ENCODE measurements at places on chromosomes 6 and 20.

- DNase-seq: no peak
Observed at GRCh38 chr20:57185188-57185743, 81.2 kb downstream of the BMP7 start.

DNA sequence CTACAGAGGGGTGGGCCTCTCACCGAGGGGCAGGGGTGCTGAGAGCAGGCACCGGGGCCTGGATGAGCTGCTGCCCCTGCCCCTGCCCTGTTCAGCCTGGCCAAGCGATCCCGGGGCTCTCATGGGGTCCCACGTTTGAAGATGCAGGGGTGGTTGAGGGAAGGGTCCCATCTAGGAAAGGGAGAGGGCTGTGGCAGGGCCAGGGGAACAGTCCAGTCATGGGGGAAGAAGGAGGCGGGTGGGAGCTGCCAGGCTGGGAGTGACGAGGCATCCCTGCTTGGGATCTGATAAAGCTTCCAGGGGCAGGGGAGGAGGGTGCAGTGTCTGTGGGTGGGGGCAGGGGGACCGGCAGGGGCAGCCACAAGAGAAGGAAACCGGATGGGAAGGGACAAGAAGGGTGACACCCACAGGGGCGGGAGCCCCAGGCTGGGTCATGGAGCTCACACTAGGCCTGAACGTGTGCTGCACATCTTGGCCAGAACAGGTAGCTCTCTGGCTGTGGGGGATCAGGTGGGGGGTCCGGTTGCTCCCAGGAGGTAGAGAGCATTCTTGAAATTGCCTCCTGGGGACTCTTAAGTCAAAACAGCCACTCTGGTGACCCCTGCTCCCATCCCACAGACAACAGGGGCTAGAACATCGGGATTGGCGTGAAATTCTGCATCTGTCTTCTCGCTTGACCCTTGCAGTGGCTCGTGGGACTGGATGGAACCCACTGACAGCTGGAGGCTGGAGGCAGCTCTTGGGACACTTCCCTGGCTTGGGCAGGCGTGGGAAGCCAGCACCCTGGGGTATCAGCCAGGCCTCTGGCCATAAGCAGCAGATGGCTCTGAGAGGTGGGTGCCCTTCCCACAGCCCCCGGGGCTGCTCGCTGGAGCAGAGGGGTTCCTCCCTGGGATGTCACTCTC lies 58.0 kb upstream of the GATA5 start:
- no peak for DNase-seq

DNA sequence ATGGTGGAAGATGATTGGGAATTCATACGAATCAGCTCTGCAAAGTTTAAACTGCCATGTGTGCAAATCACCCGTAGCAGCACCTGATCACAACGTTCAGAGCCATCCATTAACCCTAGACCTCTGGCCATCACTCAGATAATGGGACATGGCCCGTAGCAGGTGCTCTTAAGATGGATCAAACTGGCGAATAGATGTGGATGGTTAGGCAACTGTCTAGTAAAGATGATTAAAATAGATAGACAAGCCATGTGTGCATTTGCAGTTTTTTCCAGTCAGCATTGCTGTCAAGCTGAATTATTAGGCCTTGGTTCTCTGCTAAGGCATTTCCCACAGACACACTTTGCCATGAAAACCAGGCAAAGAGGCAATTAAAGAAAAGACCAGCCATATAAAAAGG lies 40.6 kb upstream of the PHACTR1 start:
- no peak for DNase-seq

DNA sequence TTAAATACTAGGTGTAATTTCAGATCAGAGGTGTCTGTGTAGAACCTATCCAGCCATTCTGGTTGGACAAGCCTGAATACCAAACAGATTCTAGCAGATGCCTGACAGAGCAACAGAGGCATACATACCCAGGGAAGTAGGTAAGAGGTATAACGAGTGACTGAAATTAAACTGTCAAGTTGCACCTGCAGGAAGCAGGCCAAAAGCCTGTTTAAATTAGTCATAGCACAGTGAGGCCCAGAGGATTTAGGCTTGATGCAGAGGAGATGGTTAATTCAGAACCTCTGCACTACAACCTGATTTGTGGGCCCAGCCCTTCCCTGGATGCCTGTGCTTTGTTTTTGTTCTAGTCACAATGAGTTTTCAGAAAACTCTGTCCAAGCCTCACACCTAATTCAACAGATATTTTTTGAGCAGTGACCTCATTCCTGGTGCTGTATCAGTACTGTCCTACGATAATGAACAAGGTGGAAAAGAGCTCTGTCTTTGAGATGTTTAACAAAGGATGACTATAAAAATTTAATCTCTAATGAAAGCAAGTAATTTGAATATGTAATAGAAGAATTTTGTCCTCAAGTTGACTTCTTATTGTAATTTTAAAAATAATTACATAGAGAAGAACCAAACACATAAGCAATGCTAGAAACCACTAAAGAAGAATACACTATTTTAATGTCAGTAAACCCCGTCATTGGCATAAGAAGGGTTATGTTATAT lies 31.7 kb downstream of the C6orf58 start:
- DNase-seq: no peak

DNA sequence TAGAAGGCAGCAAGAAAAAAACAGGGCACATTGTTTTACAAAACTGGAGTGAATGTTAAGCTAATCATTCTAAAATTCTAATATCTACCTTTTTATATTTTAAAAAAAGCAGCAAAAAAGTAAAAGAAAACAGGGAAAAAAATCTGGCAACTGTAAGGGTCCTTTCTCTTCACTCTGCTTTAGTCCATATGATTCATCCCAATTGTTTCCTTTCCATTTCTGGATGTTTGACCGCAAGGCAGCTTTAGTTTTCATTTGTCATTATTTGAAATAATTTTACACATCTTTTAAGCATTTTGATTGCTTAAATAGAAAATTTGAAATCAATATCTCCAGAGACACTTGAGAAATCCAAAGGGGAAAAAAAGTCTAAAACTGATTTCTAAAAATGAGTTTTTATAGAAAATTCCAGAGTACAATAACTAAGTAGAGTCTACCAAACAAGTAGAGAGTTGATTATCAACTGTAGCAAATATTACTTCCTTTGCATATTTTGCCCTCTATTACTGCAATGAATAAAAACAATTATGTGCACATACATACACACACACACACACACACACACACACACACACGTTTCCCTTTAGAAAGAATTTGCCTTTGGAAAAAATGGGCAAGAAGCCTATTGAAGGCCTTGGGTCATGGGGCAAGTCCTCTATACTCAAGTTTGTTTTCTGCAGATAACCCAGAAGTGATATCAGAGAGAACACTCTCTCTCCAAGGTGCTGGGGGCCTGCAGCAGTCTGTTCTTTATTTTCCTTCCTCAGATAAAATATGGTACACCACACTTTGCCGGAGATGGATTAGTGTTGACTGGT lies 259.7 kb downstream of the HACE1 start:
- no peak for DNase-seq

DNA sequence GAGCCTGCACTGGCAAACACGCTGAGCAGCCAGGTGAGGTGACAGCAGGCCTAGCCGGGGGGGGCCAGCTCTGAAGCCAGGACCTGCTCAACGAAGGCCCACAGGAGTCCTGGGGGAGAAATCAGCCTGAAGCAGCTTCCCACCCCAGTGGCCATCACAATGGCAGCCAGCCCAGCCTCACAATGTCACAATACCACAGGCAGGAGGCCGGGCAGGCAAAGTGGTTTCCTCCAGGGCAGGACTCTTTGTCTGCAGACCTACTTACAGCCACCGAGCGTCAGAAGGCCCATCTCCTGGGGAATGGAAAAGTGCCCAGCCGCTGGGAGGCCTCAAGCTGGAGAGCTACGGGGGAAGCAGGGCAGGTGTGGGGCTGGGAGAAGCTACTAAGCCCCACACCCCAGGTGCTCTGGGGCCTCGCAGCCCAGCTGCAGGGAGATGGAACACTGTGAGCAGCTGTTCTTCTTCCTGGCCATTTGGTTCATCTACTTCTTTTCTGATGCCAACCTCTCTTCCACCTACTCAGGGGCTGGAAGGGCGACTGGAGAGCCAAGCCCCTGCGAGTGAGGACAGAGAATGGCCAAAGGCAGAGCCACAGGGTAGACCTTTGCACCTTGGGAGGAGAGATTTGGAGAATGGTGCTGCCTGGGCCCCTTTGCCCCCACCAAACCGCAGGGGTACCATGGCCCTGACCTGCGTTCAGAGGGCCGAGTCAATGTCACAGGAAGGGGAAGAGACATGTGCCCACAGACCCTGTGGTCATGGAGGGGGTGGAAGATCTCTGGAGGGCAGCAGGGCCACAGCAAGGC lies 22.3 kb upstream of the AVP start:
- no peak for DNase-seq

DNA sequence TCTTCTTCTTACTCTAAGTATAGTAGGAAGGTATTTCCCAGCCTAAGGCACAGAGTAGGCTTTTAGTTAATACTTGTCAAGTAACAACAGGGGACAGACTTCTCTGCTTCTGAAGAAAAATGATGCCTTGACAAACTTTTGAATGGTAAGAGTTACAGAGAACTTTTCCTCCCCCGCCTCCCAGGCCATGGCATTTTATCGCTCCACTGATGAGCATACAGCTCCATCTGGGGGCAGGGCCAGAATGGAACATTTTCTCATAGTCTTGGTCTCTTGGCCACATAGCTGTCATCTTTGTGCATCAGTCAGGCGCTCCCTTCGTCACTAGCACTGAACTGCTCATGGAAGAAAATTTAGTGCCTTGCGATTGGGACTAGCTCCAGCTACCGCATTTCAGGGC lies 1066.8 kb upstream of the CITED2 start:
- no peak for DNase-seq

GRCh38 chr6:110041126-110041525 lies 63.0 kb downstream of the GPR6 start:
- no peak for DNase-seq

GRCh38 chr20:57473246-57474048 lies 51.5 kb downstream of the CTCFL start:
- no peak for DNase-seq

GRCh38 chr6:151772446-151772845 lies 35.0 kb upstream of the ESR1 start:
- no peak for DNase-seq

Data from stimulated activated CD8-positive, alpha-beta memory T cell treated with anti-CD3 and anti-CD28 coated beads, Interleukin-2, amount 100 ng/mL, for 1 hour (primary cell).